Glomerular endothelial cell (primary cell): ENCODE measurements at places on chromosomes 6 and 20.
A peak's percentile ranks its signal among the peaks of the same experiment; 100 is the strongest.

GRCh38 chr6:138465007-138465645 is 34.2 kb downstream of the NHSL1 start:
- DNase-seq: peak; percentile 54

DNA sequence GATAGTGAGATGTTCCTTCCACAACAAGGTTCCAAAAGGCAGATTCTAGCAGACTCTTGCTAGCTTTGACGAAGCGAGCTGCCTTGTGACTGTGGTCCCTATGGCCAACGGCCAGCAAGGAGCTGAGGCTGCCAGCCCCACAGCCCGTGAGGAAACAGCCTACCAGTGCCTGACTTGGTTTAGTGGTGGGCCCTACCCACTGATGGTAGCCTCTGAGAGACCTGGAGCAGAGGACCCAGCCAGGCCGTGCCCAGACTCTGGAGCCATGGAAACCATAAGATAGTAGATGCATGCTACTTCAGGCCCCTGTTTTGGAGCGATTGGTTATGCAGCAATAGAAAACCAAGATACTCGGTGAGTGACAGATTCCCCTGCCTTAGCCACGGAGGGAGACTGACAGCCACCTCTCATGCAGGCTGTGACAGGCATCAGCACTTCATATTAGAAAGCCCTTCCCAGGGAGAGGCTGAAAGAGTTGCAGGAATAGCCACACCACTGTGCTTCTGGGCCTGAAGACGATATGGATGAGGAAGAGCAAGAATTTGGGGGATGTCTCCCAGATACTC is 19.2 kb downstream of the PSMG4 start:
- no peak for DNase-seq

DNA sequence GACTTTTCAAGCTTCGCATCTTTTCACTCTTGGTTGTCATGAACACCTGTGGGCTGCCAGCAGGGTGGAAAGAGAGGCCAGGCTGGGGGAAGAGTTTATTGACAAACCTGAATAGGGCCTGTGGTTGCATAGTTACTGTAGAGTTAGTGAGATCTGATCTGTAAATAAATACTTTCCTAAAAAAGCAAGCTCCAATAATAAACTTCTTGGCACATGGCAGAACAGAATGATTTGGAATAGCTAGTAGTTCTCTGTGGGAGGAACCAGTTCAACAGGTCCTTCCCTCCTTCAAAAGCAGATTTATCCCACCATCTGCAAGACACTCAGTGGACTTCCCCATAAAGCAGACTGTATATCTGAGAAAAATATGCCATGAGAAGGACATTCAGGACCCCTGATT is 445.0 kb downstream of the HACE1 start:
- no peak for DNase-seq

DNA sequence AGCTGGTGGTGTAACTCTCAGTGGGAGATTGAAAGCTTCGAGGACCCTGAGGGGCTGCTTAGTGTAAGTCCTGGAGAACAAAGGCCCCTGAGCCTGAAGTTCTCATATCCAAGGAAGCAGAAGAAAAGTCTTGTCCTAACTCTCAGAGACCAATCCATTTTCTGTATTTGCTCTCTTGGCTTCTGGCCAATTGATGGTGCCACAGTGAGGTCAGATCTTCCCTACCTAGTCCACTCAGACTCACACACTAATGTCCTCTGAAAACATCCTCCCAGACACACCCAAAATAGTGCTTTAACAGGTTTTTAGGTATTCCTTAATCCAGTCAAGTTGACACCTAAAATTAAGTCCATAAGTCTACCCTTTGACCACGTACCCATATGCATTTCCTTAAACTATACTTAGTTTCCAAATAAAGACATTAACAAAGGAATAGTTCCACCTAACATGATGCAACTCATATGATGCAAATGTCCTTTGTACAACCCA is 29.4 kb downstream of the ZNF292 start:
- DNase-seq: no peak

DNA sequence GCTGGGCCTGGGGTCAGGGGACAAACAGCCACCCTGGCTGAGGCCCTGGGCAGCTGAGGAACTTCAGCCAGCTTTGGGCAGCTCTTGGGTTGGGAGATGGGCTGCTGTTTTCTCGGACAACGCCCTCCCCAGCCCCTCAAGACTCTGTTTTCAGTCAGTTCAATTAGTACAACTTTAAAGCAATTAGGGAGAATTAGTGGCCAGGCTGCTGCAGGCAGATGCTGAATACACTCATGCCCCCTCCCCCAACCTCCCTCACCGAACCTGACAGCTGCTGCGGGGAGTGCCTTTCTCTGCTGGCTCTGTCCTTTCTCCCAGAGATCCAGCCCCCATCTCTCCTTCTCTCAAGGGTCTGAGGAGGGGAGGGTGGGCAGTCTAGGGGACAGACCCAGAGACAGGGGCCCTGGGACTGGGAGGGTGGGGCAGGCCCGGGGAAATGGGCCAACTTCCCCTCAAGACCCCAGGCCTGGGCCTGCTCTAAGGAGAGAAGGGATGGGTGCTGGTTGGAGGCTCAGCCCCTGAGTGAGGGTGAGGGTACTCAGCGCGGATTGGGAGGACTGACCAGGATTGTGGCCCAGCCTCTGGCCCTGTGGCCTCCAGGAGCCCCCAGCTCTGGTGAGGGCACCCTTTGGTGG is 17.8 kb upstream of the MYT1 start:
- no peak for DNase-seq

DNA sequence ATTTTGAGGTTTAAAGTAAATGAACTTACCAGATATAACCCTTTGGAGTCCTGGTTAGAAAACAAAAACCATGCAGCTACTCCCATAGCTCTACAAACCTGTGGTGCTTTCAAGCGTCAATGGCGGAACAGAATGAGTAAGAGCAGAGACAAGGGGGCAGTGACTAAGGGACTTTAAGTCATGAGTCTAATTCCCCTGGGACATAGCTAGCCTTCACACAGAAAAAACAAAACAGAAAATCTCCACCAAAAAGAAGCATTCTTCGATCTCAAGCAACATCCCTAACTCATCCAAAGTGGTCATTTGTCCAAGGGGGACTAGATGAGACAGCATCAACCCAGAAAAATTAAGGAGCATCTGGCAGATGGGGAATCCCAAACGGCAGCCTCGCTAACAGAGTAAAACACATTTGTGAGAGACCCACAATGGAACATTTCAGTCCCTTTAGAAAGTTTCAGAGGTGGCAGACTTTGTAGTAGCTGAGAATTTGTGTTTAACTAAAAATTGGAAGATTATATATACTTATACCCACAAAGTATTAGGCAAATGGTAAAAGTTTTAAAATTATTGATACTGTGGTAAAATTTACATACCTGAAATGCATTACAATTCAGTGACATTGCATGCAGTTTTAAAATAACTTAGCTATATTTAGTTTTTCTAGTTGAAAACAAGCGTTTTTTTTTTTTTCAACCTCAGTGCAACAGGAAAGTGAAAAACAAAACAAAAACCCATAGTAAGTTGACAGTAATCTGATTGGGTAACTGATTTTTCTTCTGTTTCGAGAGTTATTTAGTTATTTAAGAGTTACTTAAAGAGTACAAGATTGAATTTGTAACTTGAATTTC is 67.5 kb downstream of the KCNQ5 start:
- DNase-seq: no peak

GRCh38 chr6:155599561-155599960 is 143.9 kb upstream of the NOX3 start:
- DNase-seq: no peak

DNA sequence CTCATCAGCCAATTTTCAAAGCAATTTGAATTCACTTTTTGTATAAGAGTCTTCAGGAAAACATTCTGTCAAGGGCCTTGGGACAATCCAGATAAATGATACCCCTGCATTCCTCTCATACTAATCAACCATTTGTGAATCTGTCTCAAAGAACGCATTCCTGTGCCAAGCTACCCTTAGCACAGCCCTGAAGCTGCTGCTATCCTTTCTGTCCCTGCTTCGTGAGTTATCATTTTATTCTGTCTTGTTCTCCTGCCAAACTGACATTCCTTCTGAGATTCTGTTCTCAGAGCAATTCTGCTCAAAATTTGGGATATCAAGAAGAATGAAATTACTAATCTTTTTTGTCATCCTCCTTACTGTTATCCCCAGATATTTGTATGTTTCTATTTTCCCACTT is 213.9 kb upstream of the STXBP5 start:
- no peak for DNase-seq

- DNase-seq: no peak
These were observed 149.5 kb upstream of the SULF2 start for GRCh38 chr20:47934761-47935160.

GRCh38 chr20:45368221-45368980 is 5.4 kb downstream of the SYS1 start:
- DNase-seq: no peak

- no peak for DNase-seq
These were observed 40.4 kb upstream of the DOK5 start for GRCh38 chr20:54435015-54435414.

DNA sequence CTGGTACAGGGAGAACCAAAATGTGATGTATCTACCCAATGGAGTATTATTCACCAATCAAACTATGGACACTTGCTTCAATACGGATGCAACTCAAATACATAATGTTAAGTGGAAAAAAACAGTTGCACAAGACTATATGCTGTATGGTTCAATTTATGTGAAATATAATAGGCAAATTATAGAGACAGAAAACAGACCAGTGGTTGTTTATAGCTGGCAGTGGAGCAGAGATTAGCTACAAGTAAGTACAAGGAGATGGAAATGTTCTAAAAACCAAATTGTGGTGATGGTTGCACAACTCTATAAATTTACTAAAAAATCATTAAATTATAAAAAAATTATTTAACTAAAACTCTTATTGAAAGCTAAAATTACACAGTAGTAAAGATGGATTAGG is 113.2 kb downstream of the PRDM1 start:
- no peak for DNase-seq

GRCh38 chr6:148240861-148241477 is 101.7 kb upstream of the SASH1 start:
- DNase-seq: no peak

DNA sequence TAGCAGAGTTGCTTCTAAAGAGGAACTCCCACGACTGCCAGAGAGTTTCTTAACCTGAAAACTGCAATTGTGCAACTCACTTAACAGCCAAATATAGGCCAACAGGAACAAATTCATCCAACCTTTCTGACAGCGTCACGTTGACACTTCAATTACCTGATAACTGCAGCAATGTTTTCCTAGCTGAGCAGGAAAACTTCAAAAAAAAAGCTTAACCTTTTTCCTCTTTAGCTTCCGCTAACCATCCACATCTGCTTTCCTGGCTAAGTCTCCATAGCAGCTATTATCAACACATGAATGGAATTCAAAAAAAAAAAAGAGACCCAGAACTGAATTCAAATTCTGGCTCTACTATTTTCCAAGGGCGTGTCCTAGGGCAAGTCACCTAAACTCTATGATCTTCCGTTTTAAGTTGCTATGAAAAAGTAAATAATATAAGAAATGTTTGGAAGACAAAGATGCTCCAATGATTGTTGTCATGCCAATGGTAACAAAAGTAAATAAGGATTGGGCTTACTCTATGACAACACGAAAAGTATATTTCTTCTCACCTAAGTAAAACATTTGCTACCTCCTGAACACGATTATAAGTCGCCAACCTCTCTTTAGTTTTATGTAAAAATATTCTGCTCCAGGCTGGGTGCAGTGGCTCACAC is 524.6 kb upstream of the JARID2 start:
- DNase-seq: no peak

- no peak for DNase-seq
These were observed 702.1 kb downstream of the FRK start for GRCh38 chr6:115358616-115359015.

DNA sequence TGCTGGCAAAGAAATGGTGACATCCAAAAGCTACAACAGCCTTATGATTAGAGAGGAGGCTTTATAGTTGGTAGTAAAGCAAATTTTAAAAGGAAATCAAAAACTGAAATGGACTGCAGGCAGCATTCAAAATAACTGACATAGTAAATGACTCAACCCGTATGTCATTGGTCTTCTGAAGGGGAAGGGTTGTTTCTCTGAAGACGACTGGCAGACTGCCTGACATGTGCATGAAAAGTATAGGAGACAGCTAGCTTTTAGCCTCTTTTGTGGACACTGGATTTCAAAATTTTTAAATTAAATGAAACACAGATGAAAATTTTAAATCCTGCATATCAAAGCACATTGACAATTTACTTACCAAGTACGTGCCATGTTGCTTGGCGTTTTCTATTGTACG is 90.7 kb downstream of the TRMT6 start:
- no peak for DNase-seq

DNA sequence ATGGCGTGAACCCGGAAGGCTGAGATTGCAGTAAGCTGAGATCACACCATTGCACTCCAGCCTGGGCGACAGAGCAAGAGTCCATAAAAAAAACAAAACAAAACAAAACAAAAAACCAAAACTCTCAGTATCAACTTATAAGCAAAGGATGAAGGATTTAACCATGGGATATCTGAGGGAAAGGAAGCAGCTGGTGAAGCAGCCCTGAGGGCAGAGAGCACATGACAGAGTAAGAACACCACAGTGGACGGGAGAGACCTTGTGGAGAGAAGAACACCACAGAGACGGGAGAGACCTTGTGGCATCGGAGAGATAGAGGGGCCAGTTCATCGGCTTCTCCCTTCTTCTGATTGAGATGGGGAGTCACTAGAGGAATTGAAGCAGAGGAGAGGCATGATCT is 697.2 kb downstream of the HDGFL1 start:
- DNase-seq: no peak

- DNase-seq: no peak
These were observed 72.7 kb downstream of the SOX4 start for GRCh38 chr6:21666201-21666691.

- no peak for DNase-seq
These were observed 383.3 kb upstream of the CITED2 start for GRCh38 chr6:139757784-139758183.

DNA sequence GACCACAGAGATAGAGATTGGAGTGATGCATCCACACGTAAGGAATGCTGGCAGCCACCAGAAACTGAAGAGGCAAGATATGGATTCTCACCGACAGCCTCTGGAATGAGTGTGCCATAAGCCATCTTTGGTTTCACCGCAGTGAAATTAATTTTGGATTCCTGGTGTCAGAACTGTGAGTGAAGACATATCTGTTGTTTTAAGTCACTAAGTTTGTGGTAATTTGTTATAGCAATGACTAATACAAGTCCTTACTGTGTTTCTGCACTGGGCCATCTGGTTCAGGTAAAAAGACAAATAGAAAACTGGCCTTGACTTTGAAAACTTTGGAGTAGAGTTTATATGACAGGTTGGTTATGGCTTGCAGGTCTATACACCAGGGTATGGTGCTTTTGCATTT is 261.9 kb downstream of the PHF3 start:
- DNase-seq: no peak

- no peak for DNase-seq
These were observed 53.4 kb upstream of the CD93 start for GRCh38 chr20:23139524-23139923.

- no peak for DNase-seq
These were observed 139.7 kb upstream of the RPS6KA2 start for GRCh38 chr6:166766769-166767168.

DNA sequence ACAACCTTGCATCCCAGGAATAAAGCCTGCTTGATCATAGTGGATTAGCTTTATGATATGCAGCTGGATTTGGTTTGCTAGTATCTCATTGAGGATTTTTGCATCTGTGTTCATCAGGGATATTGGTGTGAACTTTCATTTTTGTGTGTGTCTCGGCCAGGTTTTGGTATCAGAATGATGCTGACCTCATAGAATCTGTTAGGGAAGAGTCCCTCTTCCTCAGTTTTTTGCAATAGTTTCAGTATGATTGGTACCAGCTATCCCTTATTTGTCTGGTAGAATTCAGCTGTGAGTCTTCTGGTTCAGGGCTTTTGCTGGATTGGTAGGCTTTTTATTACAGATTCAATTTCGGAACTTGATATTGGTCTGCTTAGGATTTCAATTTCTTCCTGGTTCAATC is 132.5 kb downstream of the ZFAND3 start:
- no peak for DNase-seq

GRCh38 chr6:7041511-7042026 is 66.2 kb upstream of the RREB1 start:
- no peak for DNase-seq
